Activated CD4-positive, alpha-beta T cell treated with anti-CD3 and anti-CD28 coated beads for 36 hours (primary cell): ENCODE measurements at places on chromosomes 12 and 14.
A peak's percentile ranks its signal among the peaks of the same experiment; 100 is the strongest.

- no peak for DNase-seq
Observed at GRCh38 chr14:101918065-101918989, 46.0 kb upstream of the DYNC1H1 start.

GRCh38 chr12:13964666-13965065 lies 16.7 kb downstream of the GRIN2B start:
- DNase-seq, result no peak

- no peak for DNase-seq
Observed at GRCh38 chr14:91586410-91586809, 76.3 kb upstream of the PPP4R3A start.

- peak; percentile 1 for DNase-seq
Observed at GRCh38 chr14:100582496-100583165, 4.6 kb downstream of the BEGAIN start.
